ENCODE measurements at places on chromosomes 4 and X.

DNA sequence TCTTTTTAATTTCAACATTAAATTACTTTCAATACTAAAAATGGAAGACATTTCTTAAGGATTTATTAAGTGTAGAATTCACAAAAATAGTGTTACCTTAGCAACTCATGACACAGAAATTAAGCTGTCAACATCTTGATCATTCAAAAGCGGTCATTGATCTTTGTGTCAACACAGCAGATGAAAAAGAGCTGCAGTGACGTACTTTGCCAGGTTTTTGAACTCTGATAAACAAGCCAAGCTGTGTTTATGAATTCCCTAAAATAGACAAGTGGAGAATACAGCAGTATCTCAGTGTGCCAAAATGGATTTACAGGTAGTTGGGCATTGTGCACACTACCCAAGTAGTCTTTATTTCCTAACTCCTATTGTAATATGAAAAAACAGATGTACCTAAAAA lies 1141.8 kb upstream of the PCDH7 start:
- DNase-seq = no peak

DNA sequence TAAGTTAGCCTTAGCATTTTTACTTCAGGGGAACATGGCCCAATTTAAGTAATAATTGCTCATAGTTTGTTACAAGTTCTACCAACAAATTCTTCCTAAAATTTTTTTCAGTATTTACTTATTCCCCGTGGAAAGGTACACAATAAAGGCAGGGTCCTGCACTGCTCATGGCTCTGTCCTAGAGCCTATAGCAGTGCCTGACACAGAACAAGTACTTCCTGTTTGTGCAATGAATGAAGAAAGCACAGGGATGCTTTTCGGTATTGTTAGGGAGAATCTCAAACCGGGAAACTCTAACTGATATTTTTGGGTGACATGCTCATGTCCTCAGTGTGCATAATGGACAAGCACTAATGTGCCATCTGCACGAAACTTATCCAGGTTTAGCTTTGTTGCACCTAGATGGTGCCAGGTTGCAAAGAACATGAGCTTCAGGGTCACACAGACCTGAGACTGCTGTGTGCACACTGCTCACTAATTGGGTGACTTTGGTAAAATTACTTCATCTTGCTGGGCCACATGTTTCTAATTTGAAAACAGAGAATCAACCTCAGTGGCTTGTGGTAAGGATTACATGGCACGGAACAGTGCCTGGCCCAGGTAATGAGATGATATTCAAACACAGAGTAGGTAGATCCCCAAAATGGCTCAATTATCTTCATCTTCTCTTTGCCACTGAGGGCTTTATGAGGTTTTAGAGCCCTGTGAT lies 175.8 kb upstream of the NPY2R start:
- DNase-seq = no peak

DNA sequence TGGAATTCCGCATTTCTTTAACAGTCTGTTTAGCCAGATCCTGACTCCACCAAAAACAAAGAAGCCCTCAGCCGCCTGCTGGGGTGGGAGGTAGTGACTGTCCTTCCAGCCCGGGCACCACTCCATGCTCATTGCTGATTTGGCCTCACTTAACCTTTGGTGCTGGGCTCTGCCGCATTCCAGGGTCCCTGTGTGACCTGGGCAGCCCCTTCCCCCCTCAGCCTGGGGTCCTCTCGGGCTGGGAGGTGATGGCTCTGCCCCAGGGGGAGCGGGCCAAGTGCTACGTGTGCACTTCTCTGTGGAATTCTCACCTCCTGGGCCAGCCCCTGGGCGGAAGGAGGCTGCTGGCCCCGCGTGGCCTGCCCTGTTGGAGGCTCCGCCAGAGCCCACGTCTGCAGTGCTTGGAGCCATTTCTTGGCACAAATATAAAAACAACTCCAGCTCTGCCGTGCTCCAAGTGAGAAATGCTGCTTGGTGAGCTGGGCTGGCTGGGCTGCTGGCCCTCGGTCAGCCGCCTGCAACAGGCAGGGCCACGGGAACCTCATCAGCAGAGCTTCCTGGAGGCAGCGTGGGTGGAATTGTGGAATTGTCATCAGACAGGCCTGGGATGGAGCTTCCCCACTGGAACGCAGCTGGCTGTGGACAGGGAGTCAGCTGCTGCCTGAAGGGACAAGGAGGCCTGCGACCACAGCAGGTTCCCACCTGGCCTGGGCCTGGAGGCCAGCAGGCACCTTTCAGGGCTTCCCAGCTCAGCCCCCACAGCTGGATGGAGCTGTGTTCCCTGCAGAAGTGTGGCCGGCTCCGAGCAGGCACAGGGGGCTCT lies 66.0 kb downstream of the TRMT44 start:
- no peak for DNase-seq

DNA sequence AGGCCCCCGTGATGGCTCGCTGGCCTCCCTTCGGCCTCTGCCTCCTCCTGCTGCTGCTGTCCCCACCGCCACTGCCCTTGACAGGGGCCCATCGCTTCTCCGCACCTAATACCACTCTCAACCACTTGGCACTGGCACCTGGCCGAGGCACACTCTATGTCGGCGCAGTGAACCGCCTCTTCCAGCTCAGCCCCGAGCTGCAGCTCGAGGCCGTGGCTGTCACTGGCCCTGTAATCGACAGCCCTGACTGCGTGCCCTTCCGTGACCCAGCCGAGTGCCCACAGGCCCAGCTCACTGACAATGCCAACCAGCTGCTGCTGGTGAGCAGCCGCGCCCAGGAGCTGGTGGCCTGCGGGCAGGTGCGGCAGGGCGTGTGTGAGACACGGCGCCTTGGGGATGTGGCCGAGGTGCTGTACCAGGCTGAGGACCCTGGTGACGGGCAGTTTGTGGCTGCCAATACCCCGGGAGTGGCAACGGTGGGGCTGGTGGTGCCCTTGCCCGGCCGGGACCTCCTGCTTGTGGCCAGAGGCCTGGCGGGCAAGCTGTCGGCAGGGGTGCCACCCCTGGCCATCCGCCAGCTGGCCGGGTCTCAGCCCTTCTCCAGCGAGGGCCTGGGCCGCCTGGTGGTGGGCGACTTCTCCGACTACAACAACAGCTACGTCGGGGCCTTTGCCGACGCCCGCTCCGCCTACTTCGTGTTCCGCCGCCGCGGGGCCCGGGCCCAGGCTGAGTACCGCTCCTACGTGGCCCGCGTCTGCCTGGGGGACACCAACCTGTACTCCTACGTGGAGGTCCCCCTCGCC lies 3.0 kb downstream of the PLXNB3 start:
- DNase-seq = no peak

GRCh38 chr4:138542191-138542776 lies 300.1 kb upstream of the SLC7A11 start:
- no peak for DNase-seq

DNA sequence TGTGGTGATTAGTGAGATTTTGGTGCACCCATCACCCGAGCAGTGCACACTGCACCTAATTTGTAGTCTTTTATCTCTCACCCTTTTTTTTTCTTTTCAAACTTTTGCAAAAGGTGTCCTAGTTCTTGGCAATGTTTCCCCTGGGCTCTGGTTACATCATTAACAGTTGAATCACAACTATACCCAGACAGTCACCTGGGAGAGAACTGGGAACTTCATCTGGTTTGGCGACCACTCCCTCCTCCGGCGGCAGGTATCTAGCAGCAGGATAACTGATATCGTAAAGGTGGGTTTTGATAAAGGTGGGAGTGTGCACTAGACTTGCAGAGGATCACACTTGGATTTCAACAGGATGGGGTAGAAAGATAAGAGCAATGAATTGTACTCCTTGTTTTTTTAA lies 140.5 kb downstream of the CHIC2 start:
- DNase-seq = no peak

GRCh38 chr4:81326581-81326980 lies 111.6 kb upstream of the PRKG2 start:
- no peak for DNase-seq

- no peak for DNase-seq
These were observed 33.6 kb upstream of the CXCL8 start for GRCh38 chr4:73706811-73707210.

- no peak for DNase-seq
These were observed 1476.1 kb upstream of the TENM3 start for GRCh38 chr4:180766944-180767729.

DNA sequence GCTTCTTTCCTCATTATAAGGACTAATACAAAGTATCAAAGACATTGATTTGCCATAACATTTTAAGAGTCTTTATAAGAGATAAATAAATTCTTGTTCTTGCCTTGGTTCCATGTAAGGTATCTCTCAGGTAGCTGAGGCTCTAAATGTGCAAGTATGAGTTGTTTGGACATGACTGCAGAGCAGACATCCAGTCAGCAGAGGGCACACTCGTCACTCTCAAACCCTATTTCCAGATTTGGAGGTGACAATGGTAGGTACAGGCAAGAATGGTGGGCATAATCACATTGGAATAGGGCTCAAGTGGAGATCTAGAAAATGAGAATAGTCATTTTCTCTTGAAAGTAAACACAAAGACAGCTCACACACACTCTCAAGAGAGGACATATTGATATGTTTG lies 133.3 kb upstream of the ZIC3 start:
- DNase-seq = no peak

- DNase-seq = no peak
These were observed 83.3 kb downstream of the DDIT4L start for GRCh38 chr4:100106982-100107381.

DNA sequence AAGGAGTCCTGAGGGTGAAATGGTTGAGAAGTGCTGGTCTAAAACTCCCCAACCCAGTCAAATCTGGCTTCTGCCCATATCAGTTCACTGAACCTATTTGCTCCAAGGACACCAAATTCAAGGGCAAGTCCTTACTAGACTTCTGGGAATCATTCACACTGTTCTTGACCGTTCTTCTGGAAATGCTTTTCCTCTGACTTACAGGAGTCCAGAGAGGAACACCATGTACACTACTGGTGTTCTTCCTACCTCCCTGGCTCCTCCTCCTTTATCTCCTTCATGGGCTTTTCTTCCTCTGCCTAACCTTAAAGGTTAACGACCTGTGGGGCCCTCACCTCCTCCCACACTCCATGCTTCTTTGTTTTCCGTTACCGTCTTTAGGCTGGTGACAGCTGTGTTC lies 281.3 kb downstream of the FRMPD4 start:
- DNase-seq = no peak

All from dorsolateral prefrontal cortex (tissue), 122 donors.